CD4-positive, alpha-beta T cell treated with Interleukin-1 beta for 1 hour (primary cell): ENCODE measurements at places on chromosomes 4 and X.

DNA sequence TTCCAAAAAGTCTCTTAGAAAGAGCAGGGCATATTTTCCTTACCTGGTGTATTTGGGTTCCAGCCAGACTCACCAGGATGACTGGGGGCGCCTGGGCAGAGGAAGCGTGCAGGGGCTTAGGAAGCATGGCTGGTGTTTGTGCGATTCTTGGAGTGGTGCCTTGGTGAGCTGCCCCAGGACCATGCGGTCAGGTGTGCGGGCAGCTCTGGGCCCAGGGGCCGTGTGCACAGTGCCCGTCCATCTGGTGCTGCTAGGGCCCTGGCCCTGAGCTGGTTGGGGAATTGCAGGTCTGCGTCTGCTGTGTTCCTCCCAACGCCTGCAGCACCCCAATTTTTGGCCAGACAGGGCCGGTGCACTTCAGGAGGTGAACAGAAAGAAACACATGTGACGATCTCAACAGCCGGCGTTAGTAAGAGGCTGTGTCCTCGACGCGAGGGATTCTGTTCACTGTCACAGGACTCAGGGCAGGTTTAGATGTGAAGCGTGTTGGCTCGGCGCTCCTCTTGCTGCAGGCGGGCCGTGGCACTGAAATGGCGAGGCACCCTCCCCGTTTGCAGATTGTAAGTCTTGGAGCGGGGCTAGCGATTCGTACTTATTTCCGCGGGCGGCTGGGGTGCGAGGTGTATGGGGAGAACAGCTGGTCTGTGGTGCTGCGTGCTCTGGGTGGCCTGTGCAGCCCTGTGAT, 15.2 kb downstream of the RGS12 start:
- DNase-seq, result no peak

GRCh38 chr4:8552581-8553205, 27.5 kb upstream of the GPR78 start:
- DNase-seq, result no peak

GRCh38 chr4:82773057-82773456, 25.5 kb downstream of the SCD5 start:
- no peak for DNase-seq

GRCh38 chr4:102789317-102789717, 28.5 kb upstream of the MANBA start:
- no peak for DNase-seq

DNA sequence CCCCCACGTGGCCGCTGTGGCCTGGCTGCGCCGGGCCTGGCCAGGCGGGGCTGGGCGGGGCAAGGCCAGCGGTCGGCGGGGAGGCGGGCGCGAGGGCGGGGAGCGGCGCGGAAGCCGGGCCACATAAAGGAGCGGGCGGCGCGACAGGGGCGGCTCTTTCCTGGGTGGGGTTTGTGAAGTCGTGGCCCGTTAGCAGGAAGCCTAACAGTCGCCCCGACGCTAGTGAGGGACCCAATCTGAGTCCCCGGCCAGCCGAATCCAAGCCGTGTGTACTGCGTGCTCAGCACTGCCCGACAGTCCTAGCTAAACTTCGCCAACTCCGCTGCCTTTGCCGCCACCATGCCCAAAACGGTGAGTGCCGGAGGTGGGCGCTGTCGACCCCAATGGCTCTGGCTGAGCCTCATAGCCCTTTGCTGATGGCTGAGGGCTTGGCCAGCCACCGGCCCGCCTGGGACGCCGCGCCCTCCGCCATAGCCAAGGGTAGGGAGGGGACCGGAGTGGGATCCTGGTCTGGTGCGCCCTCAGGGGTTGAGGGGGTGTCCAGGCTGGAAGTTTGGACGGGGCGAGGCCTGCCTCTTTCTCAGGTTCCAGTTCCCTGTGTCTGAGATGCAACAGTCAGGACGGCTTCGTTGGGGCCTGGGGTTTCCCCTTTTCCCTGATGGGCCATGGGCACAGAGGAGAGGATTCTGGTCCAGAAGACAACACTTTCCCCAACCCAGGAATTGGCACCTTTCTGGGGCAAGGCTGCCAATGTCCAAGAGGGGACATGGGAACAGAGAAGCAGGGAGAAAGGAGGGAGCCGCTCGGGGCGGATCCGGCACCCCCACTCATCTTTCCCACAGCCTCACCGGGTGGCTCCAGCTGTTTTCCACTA, at the start of gene MSN:
Gene MSN (plus strand): TSS at position 152 of the 874 bp plus-strand sequence. CDS start 188 bp downstream, at position 340.
- peak; percentile 79 for DNase-seq

DNA sequence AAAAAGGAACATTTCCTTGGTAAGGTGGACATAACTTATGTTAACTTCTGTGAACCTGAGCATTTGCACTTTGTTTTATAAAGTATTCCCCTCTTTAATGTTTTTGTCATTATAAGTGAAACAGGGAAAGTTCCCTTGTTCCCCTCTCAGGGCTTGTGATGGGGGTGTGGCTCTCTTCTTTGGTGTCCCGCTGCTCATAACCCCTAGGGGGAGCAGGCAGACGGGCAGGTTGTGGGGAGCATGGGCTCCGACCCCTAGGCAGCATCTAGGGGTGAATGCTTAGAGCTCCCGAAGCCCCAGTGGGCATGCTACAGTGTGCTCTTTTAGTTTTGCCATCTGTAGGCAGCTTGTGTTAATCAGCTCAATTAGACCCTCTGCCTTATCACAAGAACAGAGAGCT, 200.4 kb downstream of the DACH2 start:
- DNase-seq, result no peak

- DNase-seq, result no peak
Observed at GRCh38 chrX:18598413-18598812, 73.5 kb downstream of the RS1 start.

DNA sequence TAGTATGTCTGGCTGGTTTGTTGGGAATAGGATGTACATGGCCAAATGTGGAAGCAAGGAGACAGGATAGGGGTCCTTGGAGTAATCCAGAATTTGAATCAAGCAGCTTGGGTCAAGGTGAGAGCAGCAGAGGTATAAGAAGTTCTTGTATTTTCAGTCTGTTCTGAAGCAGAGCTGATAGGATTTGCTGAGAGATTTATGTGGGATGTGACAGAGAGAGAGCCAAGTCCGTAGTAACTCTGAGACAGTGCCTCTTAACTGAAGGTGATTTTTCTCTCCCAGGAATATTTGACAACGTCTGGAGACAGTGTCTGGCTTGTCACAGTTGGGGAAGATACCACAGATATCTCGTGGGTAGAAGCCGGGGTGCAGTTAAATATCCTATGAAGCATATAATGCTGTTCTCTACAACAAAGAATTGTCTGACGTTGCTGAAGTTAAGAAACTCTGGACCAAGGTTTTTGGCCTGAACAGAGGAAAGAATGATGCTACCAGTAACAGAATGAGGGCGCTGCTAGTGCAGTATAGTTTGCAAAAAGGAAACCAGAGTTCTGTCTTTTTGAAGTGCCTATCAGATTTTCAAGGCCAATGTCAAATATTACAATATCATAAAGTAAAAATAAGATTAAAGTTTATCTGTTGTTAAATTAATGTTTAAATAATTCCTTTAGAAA, 184.0 kb downstream of the ARHGAP24 start:
- no peak for DNase-seq

DNA sequence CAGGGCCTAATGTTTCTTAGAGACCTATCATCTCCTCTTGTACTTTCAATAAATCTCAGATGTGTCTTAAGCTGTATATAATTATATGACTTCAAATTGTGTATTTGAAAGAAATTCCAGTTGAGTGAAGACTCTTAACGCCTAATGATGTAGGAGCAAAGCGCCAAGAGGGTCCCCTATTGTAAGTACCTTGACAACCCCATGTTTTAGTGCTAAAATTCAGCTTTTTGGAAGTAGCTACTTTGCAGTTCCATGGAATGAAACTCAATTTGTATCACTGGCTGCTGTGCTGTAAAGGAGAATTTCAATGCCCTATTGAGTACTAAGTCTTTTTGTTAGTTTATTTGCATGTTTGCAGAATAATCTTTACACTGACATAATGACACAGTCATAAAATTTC, 1826.6 kb upstream of the AGA start:
- DNase-seq, result no peak

- no peak for DNase-seq
Observed at GRCh38 chrX:122475306-122475705, 708.8 kb upstream of the GRIA3 start.

- DNase-seq, result no peak
Observed at GRCh38 chr4:20904966-20905365, 204.7 kb downstream of the PACRGL start.

GRCh38 chrX:37815366-37815765, 32.0 kb downstream of the DYNLT3 start:
- no peak for DNase-seq

- no peak for DNase-seq
Observed at GRCh38 chrX:135315864-135316263, 6.6 kb downstream of the ETDC start.

GRCh38 chr4:148926276-148927260, 484.4 kb upstream of the NR3C2 start:
- DNase-seq, result no peak

DNA sequence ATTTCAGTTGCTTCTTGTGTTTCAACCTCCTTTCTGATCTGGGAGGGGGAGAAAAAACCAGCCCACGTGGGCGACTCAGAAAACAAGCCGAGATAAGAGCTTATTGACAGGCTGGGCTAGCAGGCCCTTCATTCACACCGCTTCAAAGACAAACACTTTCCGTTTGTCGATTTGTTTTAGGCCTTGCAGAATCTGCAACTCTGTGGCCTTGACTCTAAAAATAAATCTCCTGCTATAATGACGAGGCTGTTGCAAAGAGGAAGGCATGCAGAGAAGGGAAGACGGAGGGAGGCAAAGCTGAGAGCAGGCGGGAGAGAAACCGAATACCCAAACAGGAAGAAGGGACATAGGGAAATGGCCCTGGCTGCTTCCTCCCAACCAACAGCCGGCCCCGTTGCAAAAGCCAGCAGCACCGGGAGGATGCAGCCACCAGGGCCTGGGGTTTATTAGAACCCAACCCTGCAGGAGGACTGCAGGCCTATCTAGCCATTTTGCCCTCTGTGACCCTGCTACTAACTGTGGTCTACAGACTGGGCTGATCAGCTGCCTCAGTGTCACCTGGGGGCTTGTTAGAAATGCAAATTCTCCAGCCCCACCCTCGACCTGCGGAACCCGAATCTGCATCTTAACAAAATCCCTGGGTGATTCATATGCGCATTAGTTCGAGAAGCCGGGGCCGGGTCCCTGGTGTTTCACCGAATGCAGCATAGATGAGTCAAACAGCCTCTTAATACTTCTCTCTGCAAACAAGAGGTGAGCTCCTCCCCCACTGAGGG, 325.5 kb downstream of the BCOR start:
- DNase-seq, result peak; percentile 42

GRCh38 chr4:163269166-163269565, 63.2 kb downstream of the NPY1R start:
- DNase-seq, result no peak
